ENCODE measurements at places on chromosomes 2 and 18. TPM values are rescaled to one million over a fixed set of nuclear protein-coding genes. Genes with fewer than 3 reads are reported as not detected.

Gene ATIC
- total RNA-seq: 344 TPM

Gene DSG1
- total RNA-seq: not detected

Gene MARS2
- total RNA-seq: 25.1 TPM

Gene SIX2
- total RNA-seq: not detected

Gene TWIST2
- total RNA-seq: not detected

Gene ZEB2
- 9.0 TPM for total RNA-seq

Gene TBR1
- total RNA-seq: not detected

Gene CNGA3
- not detected for total RNA-seq

Gene PCGF1
- 17.7 TPM for total RNA-seq

Gene C2orf66
- not detected for total RNA-seq

Gene APCDD1
- not detected for total RNA-seq

Gene RNU2-63P
- total RNA-seq: 40.1 TPM

Gene TTC32
- total RNA-seq: 14.9 TPM

Gene MALL
- total RNA-seq: 0.35 TPM

Gene GAREM2
- total RNA-seq: 2.7 TPM

Gene THSD7B
- not detected for total RNA-seq

Gene PAX8
- 2.0 TPM for total RNA-seq

Gene ASXL3
- not detected for total RNA-seq

Gene UGT1A3
- total RNA-seq: not detected

Gene IFIH1
- total RNA-seq: 35.9 TPM

Gene DES
- 0.26 TPM for total RNA-seq

Gene ATP8B1
- 1.5 TPM for total RNA-seq

Gene CELF4
- not detected for total RNA-seq

Gene CREG2
- not detected for total RNA-seq

Gene KIF1A
- 8.2 TPM for total RNA-seq

Gene LCLAT1
- total RNA-seq: 26.6 TPM

Gene CHRNA1
- total RNA-seq: not detected

Gene CHRND
- total RNA-seq: not detected

Gene MFSD2B
- 0.36 TPM for total RNA-seq

Gene NCKAP5
- total RNA-seq: not detected

Gene PROKR1
- 0.52 TPM for total RNA-seq

Gene ACADL
- not detected for total RNA-seq

Gene MAPRE2
- 74.0 TPM for total RNA-seq

Gene ZNF804A
- total RNA-seq: not detected

Gene TGFBRAP1
- 30.1 TPM for total RNA-seq

Gene TNFAIP6
- not detected for total RNA-seq

Gene MFSD6
- 45.6 TPM for total RNA-seq

Gene LRRFIP1
- 164 TPM for total RNA-seq

Gene C1D
- total RNA-seq: 34.1 TPM

Gene LPIN2
- total RNA-seq: 56.1 TPM

Gene NGEF
- total RNA-seq: not detected

Gene ERICH2
- total RNA-seq: 0.40 TPM

Gene TBC1D8
- total RNA-seq: 2.0 TPM

Gene SRD5A2
- total RNA-seq: not detected

Gene CAPN13
- not detected for total RNA-seq

Gene UGT1A5
- total RNA-seq: not detected

Gene TMEM237
- total RNA-seq: 20.4 TPM

Gene CCDC102B
- total RNA-seq: 1.6 TPM

Gene WDSUB1
- total RNA-seq: 5.7 TPM

Gene APOB
- not detected for total RNA-seq

Gene ASPRV1
- 0.74 TPM for total RNA-seq

Gene PCARE
- total RNA-seq: not detected

Gene LIMS4
- 0.82 TPM for total RNA-seq

Gene COLEC12
- not detected for total RNA-seq

Gene GREB1
- 1.0 TPM for total RNA-seq

Gene RTP5
- total RNA-seq: 0.20 TPM

Gene SOWAHC
- 0.31 TPM for total RNA-seq

Gene KLHL14
- total RNA-seq: 0.20 TPM

Gene ABCB6
- total RNA-seq: 21.3 TPM

Gene ASAP2
- total RNA-seq: 0.12 TPM

All from activated naive CD8-positive, alpha-beta T cell treated with anti-CD3 and anti-CD28 coated beads for 36 hours (primary cell).